ENCODE measurements at places on chromosomes 4 and X. TPM values are rescaled to one million over a fixed set of nuclear protein-coding genes. Genes with fewer than 3 reads are reported as not detected.

PHKA1 gene
- 2.5 TPM for total RNA-seq

DNA sequence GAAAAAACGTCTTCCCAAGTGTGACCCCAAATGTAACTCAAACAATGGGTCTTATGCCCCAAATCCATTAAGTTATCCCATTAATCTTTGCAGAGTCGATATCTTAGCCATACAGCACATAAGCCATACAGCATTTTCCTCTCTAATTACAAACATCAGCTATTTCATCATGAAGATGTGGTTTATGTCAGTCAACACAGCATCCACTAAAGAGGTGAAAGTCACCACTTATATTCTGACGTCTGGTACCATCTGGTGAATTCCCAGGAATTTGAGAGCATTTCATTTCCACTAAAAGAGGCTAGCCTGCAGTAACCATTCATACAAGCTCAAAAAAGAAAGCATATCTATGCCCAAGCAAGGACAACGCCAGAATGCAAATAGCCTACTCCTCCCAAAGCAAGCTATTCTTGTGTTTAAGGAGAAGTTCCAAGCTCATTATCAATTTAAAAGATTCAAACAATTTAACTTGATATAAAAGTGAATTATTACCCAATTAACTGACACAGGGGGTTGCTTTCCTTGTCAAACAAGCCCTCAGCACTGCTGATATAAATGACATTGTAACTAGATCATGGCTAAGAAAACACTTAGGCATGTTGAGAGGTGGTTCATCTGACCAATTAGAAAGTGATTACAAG, 203.3 kb downstream of the ANTXR2 start:
- no peak for DNase-seq

TEX13B gene
- total RNA-seq = not detected

GRCh38 chr4:87849612-87850011, 16.8 kb downstream of the MEPE start:
- DNase-seq = no peak

SLIT2 gene
- 0.87 TPM for total RNA-seq

DNA sequence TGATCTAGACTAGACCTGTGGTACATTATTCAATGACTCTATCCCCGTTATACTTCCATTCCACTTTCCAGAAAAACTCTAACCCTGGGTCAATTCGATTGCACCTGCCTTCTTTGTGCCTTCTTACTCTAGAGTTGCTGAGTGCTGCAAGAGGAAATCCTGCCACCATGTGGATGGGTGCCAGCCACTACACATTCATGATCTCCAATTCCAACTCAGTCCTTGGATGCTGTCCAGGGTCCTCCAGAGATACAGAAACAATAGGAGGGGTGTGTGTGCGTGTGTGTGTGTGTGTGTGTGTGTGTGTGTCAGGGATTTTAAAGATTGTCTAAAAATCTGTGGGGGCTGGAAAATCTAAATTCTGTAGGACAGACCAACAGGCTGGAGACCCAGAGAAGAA, 42.9 kb upstream of the INTS6L start:
- DNase-seq = peak; percentile 68

VEGFD gene
- total RNA-seq = 0.22 TPM

- DNase-seq = no peak
Observed at GRCh38 chr4:173046818-173047217, 121.8 kb upstream of the GALNT7 start.

KCNIP4 gene
- not detected for total RNA-seq

GRCh38 chr4:127622921-127623796, 9.6 kb upstream of the INTU start:
- peak; percentile 35 for DNase-seq

KLHL2 gene
- 25.3 TPM for total RNA-seq

GRCh38 chrX:74520291-74520690, 94.1 kb downstream of the RLIM start:
- DNase-seq = no peak

DNA sequence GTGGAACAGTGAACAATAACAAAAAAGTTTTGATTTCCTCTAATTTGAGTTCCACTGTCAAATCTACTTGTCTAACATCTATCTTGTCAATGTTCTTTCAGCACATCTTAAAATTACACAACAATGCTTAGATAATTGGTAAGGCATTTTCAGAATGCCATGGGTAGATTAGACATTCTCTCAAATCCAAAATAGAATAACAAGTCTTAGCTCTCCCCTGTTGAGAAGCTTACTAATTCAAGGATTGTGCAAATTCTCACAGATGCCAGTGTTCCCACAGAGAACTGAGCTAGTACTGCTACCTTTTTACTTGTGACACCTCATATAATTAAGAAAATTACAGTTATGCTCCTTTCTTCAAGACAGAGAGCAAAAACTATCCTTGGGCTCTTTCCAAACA, 2442.0 kb downstream of the PCDH7 start:
- no peak for DNase-seq

DNA sequence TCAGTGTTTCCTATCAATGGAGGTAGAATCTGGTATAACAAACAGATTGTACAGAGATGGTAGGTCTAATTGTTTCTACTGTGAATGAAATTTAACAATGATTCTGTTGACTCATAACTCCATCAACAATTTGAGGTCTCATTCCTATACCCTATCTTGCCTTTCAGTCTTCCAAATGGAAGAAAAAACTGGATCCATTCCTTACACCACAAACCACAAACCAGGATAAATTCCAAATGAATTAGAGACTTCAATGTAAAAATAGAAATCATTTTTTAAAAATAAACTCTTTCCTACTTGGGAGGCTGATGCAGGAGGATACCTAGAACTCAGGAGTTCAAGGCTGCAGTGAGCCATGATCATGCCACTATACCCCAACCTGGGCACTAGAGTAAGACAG, 114.4 kb upstream of the WDR44 start:
- DNase-seq = no peak

GRCh38 chrX:123084797-123085196, 99.3 kb upstream of the GRIA3 start:
- no peak for DNase-seq

- DNase-seq = no peak
Observed at GRCh38 chrX:9864011-9864410, 77.8 kb downstream of the SHROOM2 start.

GAB3 gene
- 1.6 TPM for total RNA-seq
